A172 (cell line): ENCODE measurements at places on chromosomes 7 and 10. TPM values are rescaled to one million over a fixed set of nuclear protein-coding genes. Genes with fewer than 3 reads are reported as not detected.

GRCh38 chr10:29297678-29298077 is 8.8 kb downstream of the LYZL1 start:
- DNase-seq, result no peak

DNA sequence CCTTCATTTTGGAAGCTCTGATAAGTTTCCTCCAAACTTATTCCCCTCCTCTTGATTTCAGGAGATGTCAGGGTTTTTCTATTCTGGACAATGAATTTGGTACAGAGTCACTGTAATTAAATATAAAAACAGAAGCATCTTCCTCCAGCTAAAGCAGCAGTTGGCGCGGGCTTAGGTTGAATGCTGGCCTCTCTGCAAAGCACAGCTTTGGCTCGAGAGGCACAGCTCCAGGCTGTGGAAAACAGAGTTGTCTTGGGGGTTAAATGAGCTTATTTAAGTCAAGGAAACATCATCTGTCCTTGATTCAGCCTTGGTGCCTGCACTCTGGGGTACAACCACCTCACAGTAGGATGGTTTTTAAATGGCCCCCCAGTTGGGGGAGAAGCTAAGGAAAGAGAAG is 35.0 kb upstream of the PDCD4 start:
- no peak for DNase-seq

DNA sequence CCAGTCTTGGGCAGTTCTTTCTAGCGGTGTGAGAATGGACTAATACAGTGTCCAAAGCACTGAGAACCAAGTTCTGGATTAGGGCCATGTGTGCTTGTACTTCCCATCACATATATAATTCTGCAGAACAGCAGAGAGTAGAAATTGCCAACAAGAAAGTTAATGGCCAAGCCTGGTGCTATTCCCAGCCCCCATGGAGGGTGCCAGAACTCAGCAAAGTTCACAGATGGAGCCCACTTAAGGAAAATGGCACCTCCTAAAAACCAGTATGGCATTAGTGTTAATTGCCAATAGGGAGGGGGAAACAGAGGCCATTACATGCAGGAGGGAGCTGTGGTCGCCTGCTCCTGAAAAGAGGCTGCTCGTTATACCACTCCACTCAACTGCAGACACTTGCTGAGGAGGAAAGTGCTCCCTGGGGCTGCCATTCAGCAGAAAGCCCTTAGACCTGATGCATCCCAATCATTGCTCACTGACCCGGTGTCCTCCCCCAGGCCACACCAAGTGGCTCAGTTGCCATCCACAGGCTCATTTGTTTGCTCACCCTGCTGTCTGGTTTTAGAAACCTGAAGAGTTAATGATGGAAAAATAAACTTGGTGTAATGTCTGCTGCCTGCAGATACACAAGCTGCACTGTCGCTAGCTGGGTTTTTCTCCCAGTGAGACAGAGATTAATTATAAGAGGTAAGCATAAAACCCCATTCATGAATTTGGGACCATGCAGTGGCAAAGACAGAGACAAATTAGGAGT is 280.6 kb downstream of the GFRA1 start:
- no peak for DNase-seq

GRCh38 chr7:149161241-149161848 is 14.1 kb downstream of the ZNF398 start:
- peak; percentile 45 for DNase-seq

GRCh38 chr7:19119870-19120486 is 2.5 kb upstream of the TWIST1 start:
- no peak for DNase-seq

DNA sequence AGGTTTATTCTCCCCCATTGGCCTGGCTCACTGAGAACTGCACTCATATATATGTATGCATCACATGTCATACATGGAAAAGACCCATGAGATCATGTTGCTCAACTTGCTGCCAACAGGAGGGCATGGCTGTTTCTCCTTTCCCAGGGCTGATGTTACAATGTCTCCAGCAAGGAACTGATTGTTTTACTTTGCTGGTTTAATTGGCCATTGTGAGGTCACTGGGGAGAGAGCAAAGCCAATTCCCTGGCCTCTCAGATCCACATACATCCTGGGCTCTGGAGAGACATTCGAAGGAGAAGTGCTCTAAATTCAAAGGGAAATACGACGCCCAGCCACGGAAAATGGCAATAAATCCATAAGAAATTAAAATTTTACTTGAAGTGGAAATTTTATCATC is 287.8 kb downstream of the WDR11 start:
- DNase-seq, result no peak

DNA sequence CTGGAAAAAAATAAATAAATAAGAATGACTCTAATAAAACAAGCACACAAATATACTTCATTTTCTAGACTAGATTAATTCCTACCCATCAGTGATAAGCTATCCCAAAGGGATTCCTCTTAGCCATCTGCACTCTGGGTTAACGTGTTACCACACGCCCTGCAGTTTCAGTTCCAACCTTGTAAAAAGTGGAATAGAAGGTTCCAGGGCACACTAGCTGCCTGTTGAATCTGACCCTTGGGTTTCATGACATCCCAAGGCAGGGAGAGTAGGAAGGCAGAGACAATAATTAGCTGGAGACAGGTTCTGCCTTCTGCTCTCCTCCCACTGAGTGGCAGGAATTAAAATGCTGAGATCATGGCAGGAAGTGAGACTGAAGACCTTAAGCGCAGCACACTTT is 33.5 kb downstream of the SLC37A3 start:
- no peak for DNase-seq

GRCh38 chr10:133109711-133110110 is 22.0 kb downstream of the ADGRA1 start:
- DNase-seq, result peak; percentile 52

GRCh38 chr10:34102893-34103506 is 712.1 kb downstream of the PARD3 start:
- no peak for DNase-seq

- DNase-seq, result no peak
These were observed 19.4 kb downstream of the BMPR1A start for GRCh38 chr10:86775870-86776180.

GRCh38 chr10:70748305-70748704 is 36.9 kb downstream of the TBATA start:
- DNase-seq, result no peak

- no peak for DNase-seq
These were observed 412.5 kb downstream of the PLXDC2 start for GRCh38 chr10:20228729-20229128.

DNA sequence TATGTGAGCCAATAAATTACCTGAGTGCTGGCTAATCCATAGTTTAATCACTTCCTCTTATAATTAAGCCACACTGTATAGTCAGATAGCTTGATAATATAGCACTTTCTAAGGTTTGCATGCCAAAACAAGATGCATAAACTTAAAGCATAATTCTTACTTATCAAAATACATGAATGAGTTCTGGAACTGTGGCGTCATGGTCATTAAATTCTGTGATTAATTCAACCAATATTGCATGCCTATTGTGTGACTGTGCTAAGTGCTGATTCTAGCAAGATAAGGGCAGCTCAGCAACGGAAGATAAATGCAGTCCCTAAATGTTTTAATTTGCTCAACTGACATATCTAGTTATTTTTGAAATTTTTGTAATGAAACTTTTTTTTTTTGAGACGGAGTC is 29.7 kb downstream of the HOXA1 start:
- peak; percentile 92 for DNase-seq

DNA sequence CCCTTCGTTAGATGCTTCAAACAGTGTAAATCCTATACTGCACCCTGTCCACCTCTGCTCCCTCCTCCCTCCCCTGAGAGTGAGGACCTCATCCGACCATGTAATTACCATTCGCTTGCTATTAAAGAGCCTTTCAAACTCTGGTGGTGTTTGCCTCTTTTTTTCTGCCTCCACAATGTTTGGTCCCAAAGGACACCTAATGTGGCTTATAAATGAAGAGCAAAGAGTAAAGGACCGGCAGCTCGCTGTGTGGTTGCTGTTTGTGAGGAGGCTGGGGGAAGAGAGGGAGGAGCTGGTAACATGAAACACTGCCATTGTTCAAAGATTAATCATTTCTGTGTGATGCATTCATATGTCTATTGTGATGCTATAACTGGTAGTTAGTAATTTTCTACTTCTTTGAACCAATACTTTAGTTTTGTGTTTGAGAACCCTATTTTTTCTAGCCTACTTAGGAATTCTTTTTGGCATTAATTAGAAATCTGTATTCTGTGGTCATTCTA is 27.9 kb downstream of the MTURN start:
- peak; percentile 51 for DNase-seq

GRCh38 chr7:46852795-46853194 is 729.1 kb downstream of the TNS3 start:
- DNase-seq, result no peak

GRCh38 chr7:2445898-2446555 is 30.2 kb downstream of the GRIFIN start:
- no peak for DNase-seq

GRCh38 chr10:131724169-131724545 is 176.7 kb upstream of the PPP2R2D start:
- no peak for DNase-seq

- DNase-seq, result no peak
These were observed 177.5 kb downstream of the TWIST1 start for GRCh38 chr7:18939771-18940592.

DNA sequence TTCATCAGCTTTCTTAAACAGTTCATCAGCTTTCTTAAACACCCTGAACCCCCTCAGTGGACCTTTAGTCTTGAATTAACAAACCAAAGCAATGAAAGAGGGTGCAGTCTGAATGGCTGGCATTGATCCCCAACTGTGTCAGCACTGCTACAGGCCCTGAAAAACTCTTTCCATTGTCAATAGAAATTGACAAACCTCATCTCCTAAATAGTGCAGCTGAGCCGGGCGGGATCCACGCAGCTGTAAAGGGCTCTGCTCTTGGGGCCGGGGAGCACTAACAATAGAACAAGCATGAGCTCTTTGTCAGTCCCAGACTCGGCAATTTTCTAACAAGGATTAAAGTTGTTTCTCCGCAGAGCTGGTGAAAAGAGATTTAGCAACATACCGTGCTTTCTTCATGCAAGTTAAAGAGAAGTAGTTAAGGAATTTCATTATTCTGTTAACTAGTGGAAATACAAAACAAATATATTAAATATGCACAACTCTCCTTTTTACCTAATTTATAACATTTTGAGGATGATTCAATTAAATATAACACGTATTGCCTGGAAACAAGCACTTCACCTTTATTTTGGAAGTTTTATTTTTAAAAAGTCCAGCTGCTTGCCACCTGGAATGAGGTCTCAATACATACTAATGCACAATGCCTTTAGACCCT is 24.7 kb upstream of the FEZF1 start:
- no peak for DNase-seq

DNA sequence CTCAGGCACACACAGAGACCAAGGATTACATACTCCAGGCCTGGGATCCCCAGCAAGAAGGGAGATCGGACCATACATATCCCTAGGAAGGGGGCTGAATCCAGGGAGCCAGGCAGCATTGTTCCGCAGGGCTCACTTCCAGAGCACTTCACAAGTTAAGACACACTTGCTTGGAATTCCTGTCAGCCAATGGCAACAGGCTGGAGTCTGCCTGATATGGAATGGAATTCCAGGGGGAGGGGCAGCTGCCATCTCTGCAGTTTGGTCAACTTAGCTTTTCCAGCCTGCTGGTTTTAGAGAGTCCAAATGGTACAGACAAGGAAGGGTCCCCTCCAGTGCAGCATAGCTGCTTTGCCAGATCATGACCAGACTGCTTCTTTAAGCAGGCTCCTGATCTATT is 290.0 kb upstream of the GLI3 start:
- no peak for DNase-seq

DNA sequence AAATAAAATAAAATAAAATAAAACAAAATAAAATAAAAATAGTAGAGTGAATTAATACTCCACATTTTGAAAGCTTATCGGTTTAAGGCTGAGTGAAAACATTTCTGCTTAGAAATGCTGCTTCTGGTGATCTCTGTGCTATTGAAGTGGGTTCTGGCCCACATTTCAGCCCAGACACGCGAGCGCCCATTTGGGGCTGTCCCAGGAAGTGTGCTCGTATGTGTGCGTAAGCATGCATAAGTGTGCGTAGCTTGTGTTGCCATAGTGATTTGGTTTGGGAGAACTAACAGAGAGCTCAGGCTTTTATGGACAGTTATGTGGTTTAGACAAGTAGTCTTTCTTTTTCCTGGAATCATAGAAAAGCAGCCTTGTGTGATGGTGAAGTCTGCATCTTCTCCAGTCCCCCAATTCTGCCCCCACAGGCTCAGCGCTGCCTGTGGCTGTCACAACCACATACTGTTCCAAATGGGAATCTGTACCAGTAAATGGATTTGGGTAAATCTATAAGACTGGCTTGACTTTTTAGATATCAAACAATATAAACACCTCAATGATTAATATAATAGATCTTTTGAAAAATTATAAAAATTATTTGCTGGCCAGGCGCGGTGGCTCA is 29.8 kb upstream of the PURB start:
- DNase-seq, result no peak

DNA sequence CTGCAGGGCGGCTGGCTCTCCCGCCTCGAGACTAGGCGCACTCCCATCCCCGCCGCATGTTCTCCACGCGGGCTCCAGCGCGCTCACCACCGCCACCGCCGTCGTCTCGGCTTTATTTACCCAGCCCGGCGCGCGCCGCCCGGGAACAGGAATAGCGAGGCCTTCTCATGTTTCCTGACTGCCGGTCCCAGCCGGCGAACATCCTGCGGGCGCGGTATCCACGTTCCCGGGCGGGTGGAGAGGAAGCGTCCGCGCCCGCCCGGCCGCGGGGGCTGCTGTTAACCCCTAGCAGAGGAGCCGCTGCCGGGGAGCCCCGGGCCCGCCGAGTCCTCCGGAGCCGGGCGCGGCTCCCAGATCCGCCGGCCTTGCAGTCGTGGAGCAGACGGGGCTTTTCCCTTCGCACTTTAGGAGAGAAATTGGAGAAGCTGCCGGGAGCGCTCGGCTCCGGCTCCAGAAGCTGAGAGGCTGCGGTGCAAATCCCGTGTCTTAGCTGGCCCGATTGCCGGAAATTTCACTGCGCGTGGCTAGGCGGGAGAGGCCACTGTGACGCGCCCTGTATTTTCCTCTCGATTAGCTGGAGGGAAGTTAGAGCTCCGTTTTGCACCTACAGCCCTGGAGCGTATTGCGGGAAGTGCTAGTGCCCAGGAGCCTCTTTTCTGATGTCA is at the start of gene MKX:
Gene MKX, minus strand, starts transcription at position 88 of the 665 bp plus-strand sequence. CDS start 2,404 bp downstream, outside the sequence.
- DNase-seq, result no peak

- DNase-seq, result no peak
These were observed 148.4 kb downstream of the TCERG1L start for GRCh38 chr10:131162866-131163843.

- DNase-seq, result no peak
These were observed 156.0 kb downstream of the GLI3 start for GRCh38 chr7:42080841-42081586.

Gene GPR26
- total RNA-seq, result not detected in 2 replicates

Gene ICA1
- total RNA-seq, result 6.5 and 10.4 TPM in 2 replicates

Gene AS3MT
- total RNA-seq, result 29.4 and 30.1 TPM in 2 replicates

Gene CCDC6
- total RNA-seq, result 16.7 and 18.2 TPM in 2 replicates

Gene TFPI2
- total RNA-seq, result 6.2 and 6.5 TPM in 2 replicates

Gene DEPP1
- 2.2 and 6.5 TPM in 2 replicates for total RNA-seq

Gene NPTX2
- 0.07 TPM in 1 of 2 replicates, not detected in the other for total RNA-seq

Gene SLC26A4
- 0.02 TPM in 1 of 2 replicates, not detected in the other for total RNA-seq

Gene CELF2
- 0.10 TPM in 1 of 2 replicates, not detected in the other for total RNA-seq

Gene KEL
- 0.46 TPM in 1 of 2 replicates, not detected in the other for total RNA-seq

Gene PRR15
- 0.41 TPM in 1 of 2 replicates, not detected in the other for total RNA-seq

Gene ANKRD26
- total RNA-seq, result 16.6 and 17.1 TPM in 2 replicates

Gene C10orf105
- not detected in 2 replicates for total RNA-seq

Gene PODXL
- 446 and 531 TPM in 2 replicates for total RNA-seq

Gene GPR141
- 0.69 TPM in 1 of 2 replicates, not detected in the other for total RNA-seq

Gene GBX1
- 0.41 TPM in 1 of 2 replicates, not detected in the other for total RNA-seq
